ENCODE measurements at places on chromosomes 1 and 21. TPM values are rescaled to one million over a fixed set of nuclear protein-coding genes. Genes with fewer than 3 reads are reported as not detected.
A peak's percentile ranks its signal among the peaks of the same experiment; 100 is the strongest.

The CHIA gene
- not detected for total RNA-seq

The NOS1AP gene
- total RNA-seq: 1.1 TPM

The CD1D gene
- 0.19 TPM for total RNA-seq

DNA sequence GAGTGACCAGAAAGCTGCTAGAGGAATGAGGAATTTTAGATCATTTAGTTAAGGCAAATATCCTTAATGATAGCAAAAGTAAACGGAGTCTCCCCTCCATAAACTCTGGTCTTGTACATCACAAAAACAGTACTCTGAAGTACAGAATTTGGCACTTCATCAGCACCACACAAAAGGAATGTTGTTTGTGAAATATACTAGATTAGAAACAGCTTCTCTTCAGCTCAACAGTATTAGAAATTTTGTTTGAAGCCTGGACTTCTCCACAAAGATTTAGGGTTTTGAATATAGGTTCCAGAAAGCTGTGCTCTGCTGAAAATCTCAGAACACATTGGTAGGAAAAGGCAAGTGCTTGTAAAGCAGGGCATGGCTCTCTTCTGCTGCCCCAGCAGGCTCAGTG is 135.1 kb upstream of the PTGFR start:
- no peak for DNase-seq

DNA sequence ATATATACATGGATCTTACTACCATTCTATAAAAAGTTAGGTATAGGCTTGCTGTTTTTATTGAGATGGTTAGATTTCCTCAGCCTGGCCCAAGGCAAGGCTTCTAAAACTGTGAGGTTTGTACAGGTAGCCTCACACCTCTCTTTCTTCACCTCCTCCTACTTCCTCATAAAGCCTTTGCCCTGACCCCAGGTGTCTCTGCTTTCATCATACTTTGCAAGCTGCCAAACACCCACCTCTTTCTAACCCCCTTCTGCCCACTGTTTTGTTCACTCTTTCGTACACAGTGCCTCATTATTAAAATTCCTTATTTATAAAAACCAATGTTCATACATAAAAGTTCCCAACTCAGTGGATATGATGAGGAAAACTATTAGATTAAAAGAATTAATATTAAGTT is 31.4 kb upstream of the SOAT1 start:
- DNase-seq: no peak

DNA sequence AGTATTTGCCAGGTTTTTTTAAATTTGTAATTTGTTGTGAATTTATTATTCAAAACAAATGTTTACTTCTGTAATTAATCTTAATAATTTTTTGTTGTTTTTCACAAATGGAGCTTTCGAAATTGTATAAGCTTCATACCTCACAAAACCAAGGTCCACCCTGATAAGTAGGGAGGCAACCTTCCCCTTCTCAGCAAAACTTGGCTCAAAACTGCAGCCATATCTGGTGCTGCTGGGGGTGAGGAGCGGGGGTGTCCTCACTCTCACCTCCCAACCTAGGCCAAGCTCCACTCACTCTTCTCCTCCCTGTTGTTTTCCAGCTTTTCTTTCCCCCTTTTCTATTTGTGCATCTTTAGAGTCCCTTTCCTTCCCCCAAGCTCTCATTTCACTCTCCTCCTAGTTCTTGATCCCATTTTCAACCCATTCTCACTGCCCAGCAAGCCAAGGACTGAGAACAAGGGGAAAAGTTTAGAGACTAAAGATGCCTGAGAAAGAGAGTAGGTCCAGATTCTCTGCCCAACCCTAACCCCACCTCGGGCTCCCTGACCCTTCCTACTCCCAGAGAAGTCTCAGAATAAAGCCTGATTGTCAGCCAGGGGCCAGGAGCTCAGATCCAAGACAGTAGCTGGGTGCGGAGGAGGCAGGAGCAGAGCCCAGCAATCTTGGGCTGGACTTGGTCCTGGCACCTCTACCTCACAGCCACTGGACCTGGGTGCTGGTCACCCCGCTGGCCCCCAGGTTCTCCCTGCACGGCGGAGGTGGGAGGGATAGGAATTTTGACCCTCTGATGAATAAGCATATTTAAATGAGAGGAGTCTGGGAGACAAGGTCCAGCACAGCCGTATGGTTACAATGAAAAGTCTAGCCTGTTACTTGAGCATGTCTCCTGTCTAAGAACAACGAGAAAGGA is 8.3 kb upstream of the CFAP45 start:
- no peak for DNase-seq

GRCh38 chr1:181172082-181172481 is 83.6 kb downstream of the IER5 start:
- no peak for DNase-seq

DNA sequence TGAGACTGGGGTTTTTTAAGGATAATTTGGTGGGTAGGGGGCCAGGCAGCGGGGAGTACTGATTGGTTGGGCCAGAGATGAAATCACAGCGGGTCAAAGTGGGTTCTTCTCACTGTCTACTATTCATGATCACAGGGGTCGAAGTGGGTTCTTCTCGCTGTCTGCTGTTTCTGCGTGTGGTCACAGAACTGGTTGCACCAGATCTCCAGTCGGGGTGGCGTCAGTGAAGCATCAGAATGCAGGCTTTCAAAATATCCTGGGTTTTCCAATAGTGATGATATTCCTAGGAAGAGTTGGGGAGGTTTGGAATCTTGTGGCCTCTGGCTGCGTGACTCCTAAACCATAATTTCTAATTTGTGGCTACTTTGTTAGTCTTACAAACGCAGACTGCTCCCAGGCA is 45.1 kb downstream of the TRPM2 start:
- no peak for DNase-seq

- peak; percentile 53 for DNase-seq
Observed at GRCh38 chr1:231918239-231919015, 291.8 kb downstream of the DISC1 start.

GRCh38 chr1:171107262-171107940 is 16.7 kb downstream of the FMO3 start:
- DNase-seq: peak; percentile 20

GRCh38 chr1:107787299-107787698 is 177.7 kb downstream of the VAV3 start:
- peak; percentile 33 for DNase-seq

GRCh38 chr1:215106067-215106466 is 23.5 kb downstream of the KCNK2 start:
- no peak for DNase-seq

DNA sequence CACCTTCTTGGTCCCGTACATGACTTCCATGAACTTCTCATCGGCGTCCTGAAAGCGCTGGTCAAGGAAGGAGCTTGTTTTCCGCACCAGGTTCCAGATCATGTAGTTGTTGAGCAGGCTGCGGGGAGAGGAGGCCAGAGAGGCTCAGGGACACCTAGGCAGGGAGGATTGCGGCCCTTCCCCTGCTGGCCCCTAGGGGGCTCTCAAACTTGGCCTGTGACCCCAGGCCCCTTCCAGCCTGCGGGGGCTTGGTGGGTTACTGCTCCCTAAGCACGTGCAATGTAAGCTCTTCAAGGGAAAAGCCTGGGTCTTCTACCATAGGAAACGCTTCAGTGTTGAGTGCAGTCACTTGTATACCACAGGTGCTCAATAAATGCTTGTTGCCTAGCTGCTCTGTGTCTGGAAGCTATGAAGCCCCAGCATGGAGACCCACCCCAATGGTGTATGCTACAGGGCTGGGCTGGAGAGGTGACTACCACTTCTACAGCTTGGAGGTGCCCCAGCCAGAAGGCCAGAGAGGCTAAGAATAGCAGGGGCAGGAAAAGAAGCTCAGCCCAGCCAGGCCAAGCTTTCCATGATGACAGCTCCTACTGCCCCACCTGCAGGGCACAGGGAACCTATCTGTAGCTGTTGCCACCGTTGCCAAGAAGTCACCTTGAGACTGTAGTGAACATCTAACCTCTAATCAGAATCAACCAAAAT is 45.1 kb downstream of the ECE1 start:
- DNase-seq: no peak

- peak; percentile 70 for DNase-seq
Observed at GRCh38 chr1:153540394-153541361, at the start of gene S100A5. S100A5 (minus strand) TSS chr1:153540934; CDS start chr1:153540191, 743 bp downstream.
